Left renal pelvis (tissue), 4 donors: ENCODE measurements at places on chromosomes 3 and 15.

DNA sequence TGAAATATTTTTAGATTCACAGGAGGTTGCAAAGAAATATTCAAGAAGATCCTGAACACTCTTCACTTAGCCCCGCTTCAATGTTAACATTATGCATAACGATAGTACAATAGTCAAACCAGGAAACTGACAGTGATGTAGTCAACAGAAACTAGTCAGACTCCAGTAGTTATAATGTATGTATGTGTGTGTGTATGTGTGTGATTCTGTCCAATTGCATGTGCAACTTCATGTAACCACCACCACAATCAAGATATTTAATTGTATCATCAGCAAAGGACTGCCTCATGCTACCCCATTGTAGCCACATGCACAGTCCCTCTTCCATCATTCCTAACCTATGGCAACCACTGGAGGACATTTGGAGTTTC lies 77.9 kb downstream of the APBA2 start:
- no peak for DNase-seq

DNA sequence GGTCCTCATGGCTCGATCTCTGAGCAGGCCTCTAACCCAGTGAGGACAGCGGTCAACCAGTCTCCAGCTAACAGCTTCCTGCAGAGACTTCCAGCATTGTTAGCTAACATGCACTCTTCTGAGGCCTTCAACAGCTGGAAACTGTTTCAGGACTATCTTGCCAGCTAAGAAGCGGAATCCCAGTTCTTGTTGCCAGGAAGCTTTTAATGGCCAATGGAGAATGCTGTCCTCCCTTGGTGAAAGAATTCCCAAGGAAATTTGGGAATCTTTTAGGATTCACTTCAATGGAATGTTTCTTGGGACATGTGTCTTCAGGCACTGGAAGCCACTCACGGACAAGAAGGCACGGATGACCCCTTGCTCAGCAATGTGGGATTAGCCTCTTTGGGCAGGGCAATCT lies 91.7 kb downstream of the CEMIP start:
- DNase-seq = no peak

DNA sequence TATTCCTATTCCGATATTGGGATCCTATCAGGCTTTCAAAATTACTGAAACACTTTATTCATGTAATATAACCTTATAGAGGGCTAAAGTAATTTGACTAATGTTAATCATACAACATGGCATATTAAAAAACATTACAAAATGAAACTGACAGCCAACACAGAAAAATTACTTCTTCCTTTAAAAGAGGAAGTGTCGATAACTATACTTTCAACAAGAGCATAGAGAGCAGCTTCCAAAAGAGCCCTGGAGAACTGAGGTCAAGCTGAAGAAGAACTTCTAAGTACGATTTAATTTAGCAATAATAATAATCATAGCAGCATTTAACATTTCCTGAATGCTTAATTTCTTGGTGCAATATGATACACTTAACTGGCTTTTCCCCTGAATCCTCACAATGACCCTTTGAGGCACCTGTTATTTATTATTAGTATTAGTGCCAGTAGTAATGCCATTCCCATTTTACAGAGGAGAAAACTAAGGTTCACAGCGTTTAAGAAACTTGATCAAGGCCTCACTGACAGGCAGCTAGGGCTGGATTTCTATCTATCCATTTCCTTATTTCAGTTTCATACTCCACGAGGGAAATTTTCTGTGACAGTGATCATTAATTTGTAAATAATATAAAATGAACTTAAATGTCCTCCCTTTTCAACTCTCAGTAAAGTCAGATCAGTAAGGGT lies 181.6 kb downstream of the CFAP20DC start:
- no peak for DNase-seq

DNA sequence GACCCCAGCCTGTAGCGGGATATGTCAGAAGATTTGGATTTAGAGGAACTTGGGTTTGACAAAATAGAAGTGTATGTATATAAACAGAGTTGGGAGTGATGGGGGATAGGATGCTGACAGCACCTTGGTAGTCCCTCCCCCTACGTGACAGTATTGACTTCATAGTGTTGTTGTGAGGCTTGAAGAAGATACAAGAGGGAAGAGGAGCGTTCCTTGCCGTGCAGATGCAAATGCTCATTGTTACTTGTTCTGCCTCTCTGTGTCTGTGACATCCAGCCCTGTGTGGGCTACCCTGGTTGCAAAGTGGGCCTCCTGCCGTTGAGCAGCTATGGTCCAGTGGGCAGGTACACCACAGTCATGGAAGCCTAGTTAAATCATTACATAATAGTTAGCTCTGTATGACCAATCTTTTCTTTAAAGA lies 45.0 kb downstream of the SMAD3 start:
- DNase-seq = no peak

DNA sequence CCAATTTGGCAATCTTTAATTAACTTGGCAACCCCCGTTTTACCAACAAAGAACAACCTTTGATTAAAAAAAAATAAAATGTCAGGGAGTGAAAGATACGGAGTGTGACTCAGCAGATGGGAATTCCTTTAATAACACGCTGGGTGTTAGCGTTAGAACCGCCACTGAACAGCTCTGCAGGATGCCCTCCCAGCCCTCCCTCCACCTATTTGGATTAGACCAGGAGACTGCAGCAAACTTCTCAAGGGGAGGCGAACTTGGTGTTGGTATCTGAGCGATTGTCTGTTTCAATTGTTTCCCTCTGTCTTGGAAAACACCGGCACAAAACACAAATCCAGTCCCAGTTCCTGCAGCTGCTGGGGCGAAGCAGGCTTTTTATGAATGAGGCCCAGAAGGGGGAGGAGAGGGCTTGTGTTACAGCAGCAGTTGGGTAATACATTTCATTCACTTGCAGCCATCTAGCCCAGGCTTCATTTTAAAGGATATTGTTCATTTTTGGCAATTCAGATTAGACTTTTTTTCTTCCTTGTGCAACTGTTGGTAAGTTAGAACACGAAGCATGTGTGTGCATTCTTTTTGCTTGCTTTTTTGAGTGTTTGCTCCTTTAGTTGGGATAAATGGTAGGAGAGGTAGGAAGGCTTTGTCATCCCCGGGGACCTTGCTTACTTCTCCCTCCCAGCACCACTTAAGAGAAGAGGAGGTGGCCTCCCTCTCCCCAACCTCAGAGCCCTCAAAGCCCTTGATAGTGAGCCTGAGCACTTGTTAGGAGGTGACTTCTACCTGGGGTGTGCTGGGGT lies 152.3 kb downstream of the IGF1R start:
- DNase-seq = no peak
